ENCODE measurements at places on chromosomes 11 and 22.
A peak's percentile ranks its signal among the peaks of the same experiment; 100 is the strongest.

- peak; percentile 3 for DNase-seq
Measured at GRCh38 chr22:49545606-49546005, 282.1 kb downstream of the BRD1 start.

- no peak for DNase-seq
Measured at GRCh38 chr11:44303401-44303938, 6.5 kb downstream of the ALX4 start.

DNA sequence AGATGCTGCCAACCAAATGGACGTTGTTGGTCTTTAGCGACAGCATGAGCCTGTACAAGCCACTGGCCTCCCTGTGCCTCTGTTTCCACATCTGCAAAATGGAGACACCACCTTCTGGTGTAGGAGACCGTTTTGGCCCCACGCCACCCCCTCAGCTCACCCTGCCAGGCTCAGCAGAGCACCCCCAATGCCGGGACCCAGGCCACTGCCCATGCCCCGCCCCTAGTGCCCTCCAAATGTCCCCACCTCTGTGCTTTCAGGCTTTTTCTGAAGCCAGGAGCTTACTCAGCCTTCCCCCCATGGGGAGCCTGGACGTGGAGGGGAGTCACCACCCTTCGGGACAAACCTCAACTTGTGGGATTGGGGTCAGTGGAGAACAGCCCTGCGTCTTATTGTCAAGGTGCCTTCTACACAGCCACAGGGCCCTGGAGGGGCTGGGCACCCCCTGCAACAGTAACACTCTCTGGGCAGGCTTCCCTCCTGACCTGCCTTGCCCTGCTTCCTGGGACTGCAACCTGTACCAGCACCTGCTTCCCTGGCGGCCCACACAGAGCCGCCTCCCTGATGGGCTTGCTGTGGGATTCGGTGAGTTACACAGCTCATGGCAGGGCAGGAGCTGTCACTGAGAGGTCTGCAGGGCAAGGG is 24.6 kb upstream of the RTL6 start:
- DNase-seq, result no peak

DNA sequence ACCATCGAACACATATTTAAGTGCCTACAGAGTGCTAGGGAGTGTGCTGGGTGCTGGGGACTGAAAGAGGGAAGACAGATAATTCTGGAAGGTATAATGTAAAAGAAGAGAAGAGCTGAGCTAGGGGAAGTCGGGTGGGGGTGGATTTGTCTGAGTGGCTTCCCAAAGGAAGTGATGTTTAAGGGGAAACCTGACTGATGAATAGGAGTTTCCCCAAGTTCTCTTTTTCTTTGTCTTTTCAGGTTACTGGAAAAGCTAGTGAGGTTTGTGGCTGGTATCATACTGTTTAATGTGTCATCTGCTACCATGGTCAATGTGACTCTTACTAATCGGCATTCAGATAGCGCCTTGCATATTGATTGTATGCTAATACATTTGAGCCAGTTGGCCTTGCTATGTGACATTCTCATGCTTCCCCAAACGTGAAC is 151.6 kb upstream of the MTMR2 start:
- no peak for DNase-seq

DNA sequence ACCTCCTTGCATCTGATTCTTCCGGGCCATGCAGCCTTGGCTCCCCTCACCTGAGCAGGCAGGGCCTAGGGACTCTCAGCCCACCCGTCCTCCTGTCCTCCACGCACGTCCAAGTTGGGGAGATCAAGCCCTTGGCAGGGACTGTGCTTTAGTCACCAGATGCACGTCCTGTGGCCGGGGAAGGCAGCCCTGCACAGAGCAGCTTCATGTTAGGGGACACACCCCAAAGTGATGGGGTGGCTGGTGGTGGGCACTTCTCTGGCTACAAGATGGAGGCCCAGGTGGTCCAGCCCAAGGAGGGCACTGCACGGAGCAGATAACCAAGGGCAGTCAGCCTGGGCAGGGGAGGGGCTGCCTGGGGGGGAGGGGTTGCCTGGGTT is 1.2 kb downstream of the MUC5B start:
- peak; percentile 3 for DNase-seq

DNA sequence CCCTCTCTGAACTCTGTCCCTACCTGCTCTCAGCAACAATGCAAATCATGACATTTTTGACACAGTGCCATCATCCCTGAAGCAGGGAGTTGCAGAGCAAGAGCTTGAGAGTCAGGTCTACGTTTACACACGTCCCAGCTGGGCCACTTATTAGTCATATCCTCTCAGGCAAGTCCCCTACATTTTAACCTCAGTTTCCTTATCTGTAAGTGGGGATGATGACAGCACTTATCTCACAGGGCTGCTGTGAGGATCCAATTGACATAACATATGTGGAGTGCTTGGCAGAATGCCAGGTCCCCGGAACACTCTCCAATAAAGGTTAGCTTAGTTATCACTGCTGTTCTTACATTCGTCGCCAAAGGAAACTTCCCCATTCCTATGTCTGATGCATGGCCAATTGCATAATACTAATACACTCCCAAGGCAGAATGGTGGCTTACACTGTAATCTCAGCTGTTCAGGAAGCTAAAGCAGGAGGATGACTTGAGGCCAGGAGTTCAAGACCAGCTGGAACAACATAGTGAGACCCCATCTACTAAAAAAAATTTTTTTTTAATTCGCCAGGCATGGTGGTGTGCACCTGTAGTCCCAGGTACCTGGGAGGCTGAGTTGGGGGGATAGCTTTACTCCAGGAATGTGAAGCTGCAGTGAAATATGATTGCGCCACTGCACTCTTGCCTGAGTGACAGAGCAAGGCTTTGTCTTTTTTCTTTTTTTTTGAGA is 16.6 kb downstream of the ASCC2 start:
- peak; percentile 82 for DNase-seq

DNA sequence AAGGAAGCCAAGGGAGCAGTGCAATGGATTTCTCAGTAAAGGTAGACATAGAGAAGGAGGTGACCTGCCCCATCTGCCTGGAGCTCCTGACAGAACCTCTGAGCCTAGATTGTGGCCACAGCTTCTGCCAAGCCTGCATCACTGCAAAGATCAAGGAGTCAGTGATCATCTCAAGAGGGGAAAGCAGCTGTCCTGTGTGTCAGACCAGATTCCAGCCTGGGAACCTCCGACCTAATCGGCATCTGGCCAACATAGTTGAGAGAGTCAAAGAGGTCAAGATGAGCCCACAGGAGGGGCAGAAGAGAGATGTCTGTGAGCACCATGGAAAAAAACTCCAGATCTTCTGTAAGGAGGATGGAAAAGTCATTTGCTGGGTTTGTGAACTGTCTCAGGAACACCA is 6.6 kb downstream of the TRIM22 start:
- no peak for DNase-seq

- DNase-seq, result no peak
Measured at GRCh38 chr11:1705126-1706052, 8.4 kb downstream of the KRTAP5-6 start.

GRCh38 chr22:23217171-23218052 is 37.1 kb downstream of the BCR start:
- DNase-seq, result no peak

- no peak for DNase-seq
Measured at GRCh38 chr22:48099251-48099650, 1336.8 kb downstream of the TBC1D22A start.

DNA sequence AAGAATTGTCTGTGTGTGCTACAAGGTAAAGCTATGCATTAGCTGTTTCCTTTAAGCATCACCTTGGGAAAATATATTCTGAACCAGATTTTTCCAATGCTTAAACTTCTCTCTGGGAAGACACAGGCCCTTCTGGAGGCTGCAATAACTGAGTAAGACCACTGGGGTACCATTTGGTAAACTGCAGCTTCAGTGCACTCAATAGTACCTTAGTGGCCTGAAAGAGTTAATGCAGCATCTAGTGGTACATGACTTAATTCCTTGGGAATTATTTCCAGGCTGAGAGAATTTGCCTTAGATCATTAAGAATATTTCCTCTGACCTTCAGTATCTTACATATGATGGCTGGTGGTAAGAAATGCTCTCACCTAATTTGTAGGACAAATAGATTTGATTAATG is 727.4 kb downstream of the DLG2 start:
- no peak for DNase-seq

DNA sequence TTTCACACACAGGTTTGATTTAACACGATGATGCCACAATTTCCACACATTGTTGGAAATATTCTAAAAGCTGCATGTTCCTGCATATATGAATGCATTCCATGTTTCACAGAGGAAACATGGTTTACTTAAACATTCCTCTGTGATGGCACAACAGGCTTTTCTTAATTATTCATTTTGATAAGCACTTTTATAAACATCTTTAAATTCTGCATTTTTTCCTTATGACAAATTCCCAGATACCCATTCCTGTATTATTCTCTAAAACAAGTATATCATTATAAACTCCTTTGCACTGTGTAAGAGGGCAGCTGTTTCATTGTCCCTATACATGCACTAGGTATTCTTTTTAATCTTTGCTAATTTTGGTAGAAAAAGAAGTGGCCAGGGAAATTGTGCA is 532.3 kb downstream of the SOX6 start:
- no peak for DNase-seq

- DNase-seq, result no peak
Measured at GRCh38 chr11:86140334-86140990, 71.6 kb upstream of the PICALM start.

DNA sequence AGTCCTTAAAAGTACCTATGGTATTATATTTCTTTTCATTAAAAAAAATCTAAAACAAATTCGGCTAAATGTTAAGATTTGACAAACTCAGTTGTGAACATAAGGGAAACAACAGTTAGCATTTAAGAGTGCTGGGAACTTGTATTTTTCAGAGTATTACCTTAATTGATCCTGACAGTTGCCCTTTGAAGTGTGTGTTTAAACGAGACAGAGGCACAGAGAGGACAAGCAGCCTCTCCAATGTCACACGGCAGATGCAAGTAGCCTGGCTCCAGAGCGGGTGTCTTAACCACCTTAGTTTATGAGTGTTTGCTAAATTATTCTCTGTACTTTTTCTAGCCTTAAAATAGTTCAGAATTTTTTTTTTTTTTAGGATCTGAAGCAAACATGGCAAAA is 80.9 kb downstream of the TIMP3 start:
- DNase-seq, result no peak

GRCh38 chr11:114263513-114264170 is 32.6 kb upstream of the NNMT start:
- DNase-seq, result no peak

DNA sequence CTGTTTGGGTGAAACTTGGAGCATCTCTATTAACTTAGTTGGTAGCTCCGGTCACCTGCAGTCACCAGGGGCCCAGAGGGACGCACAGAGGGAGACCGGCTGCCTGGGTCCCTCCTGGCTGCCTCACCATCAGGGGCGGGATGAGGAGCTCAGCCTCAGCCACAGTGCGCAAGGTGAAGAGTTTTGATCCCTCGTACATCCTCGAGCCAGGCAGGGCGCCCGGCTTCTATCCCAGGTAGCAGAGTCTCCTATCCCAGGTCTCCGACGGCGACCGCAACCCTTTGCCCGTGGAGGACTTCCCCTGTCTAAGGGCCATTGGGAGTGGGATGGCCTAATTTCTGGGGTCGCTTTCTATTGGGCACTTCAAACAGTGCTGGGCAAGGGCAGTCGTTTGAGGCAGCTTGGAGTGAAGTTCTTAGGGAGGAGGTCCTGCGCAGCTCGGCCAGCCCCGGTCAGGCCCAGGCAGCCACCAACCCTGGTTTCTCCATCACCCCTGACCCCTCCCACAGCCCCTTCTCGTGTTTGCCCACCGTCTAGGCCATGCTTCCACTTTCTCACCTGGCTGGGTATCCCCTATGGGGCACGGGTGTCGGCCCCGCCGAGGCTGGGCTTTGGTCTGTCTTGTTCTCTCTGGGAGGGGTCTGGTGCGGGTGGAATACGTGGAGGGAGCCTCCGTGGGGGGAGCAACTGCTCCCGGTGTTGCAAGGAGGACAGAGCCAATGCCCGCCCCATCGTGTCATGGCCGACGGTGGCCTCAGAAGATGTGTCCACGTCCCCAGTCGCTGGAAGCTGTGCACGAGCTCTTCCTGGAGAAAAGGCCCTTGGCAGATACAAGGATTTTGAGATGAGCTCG is 3.6 kb upstream of the MRGPRG start:
- no peak for DNase-seq

GRCh38 chr22:37520776-37521191 is 1.6 kb upstream of the CARD10 start:
- DNase-seq, result no peak

- DNase-seq, result no peak
Measured at GRCh38 chr11:122724520-122724919, 69.0 kb downstream of the UBASH3B start.

- DNase-seq, result peak; percentile 43
Measured at GRCh38 chr22:41092847-41093411, 537 bp downstream of the EP300 start.

- DNase-seq, result no peak
Measured at GRCh38 chr11:26229981-26230380, 101.9 kb upstream of the ANO3 start.

GRCh38 chr11:35040221-35040942 is 98.6 kb upstream of the CD44 start:
- peak; percentile 68 for DNase-seq

DNA sequence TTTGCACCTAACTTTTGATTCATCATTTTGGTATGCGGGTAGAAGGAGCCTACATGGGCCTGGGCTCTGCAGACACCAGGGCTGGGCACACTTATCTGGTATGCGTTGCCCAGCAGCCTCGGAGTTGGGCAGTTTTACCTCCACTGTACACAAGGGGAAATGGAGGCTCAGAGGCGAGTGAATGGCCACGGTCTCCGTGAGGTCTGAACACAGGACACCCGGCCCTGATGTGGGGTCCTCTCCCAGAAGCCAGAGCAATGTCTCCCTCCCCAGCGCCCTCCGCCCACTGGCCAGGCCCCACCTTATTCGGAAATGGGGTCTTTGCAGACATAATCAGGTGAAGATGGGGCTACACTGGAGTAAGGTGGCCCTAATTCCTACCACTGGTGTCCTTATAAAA is 43.7 kb downstream of the OSBPL5 start:
- DNase-seq, result no peak

DNA sequence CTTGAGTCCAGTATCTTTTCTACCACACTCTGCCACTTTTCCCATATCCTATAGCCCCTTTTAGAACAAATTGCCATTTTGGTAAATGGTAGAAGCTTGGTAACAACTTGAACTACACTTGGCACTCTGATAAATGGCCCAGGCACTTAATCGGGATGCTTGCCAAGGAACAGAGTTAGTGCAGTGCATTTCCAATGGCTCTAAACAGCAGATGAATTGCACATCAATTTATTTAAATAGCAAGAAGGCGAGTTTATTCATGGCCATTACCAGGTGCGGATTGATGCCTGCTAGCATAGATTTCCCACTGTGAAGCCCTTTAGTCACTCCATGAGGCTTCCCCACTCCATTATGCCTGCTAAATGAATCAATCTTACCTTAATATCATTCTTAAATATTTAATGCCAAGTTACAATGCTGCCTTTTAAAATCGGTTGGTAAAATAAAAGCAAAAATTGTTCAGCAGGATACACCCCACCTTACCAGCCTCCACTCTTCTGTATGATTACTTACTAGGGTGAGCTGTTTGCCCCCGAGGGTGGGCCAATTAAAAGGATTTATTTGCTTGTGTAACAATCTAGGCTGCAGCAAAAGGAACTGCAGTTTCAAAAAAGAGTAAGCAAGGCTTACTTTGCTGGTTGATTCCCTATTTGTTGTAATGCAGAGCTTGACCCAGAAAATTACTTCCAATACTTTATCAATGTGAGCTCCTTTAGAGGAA is 136.0 kb upstream of the ARHGAP42 start:
- no peak for DNase-seq
